ENCODE measurements at places on chromosomes 3 and 15.

- peaks cover 7% of the 10 kb centered on the region for H3K4me1 ChIP-seq
- no peak for DNase-seq
- no peak overlapping the region for H3K27ac ChIP-seq
- H3K4me3 ChIP-seq: no peak overlapping the region
These were observed 21.1 kb downstream of the C3orf62 start for GRCh38 chr3:49255718-49256511.

GRCh38 chr3:94349310-94349878, 286.5 kb downstream of the NSUN3 start:
- H3K27me3 ChIP-seq: no peaks in the 10 kb centered on the region
- no peaks in the 10 kb centered on the region for H3K36me3 ChIP-seq
- no peaks in the 10 kb centered on the region for H3K4me1 ChIP-seq
- H3K27ac ChIP-seq: no peak overlapping the region
- no peak overlapping the region for H3K4me3 ChIP-seq
- DNase-seq: no peak

DNA sequence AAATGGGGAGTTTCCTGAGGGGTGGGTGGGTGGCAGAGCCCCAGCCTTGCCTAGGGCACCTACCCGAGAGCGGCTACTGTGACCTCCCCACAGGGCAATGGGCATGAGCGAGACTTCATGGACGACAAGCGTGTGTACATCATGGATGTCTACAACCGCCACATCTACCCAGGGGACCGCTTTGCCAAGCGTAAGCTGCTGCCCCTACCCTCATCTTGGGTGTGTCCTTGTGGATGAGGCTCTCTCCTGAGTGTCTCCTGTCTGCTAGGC, 22.6 kb downstream of the HDAC11 start:
- H3K4me3 ChIP-seq: no peak overlapping the region
- H3K4me1 ChIP-seq: peaks cover 36% of the 10 kb centered on the region
- peaks cover 1% of the 10 kb centered on the region for H3K27me3 ChIP-seq
- H3K27ac ChIP-seq: no peak overlapping the region

DNA sequence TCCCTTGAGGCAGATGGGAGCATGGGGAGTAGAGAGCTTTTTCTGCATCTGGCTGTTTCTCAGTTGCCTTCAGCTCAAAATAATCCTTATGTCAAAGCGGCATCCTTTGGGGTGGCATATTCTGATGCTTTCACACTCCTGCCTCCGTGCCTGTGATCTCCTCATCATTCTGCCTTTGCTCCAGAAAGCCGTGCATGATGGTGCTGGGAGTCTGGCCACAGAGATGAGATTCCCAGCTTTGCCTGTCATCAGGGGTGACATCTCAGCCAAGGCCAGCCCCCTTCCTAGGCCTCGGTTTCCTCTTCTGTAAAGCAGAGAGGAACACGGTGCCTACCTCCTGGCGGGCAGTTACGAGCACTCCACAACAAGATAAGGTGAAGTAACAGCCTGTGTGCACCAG, 96.3 kb upstream of the ALDH1A3 start:
- no peak overlapping the region for H3K27ac ChIP-seq
- DNase-seq: no peak
- no peak overlapping the region for H3K4me3 ChIP-seq
- peaks cover 16% of the 10 kb centered on the region for H3K27me3 ChIP-seq
- peaks cover 6% of the 10 kb centered on the region for H3K4me1 ChIP-seq

DNA sequence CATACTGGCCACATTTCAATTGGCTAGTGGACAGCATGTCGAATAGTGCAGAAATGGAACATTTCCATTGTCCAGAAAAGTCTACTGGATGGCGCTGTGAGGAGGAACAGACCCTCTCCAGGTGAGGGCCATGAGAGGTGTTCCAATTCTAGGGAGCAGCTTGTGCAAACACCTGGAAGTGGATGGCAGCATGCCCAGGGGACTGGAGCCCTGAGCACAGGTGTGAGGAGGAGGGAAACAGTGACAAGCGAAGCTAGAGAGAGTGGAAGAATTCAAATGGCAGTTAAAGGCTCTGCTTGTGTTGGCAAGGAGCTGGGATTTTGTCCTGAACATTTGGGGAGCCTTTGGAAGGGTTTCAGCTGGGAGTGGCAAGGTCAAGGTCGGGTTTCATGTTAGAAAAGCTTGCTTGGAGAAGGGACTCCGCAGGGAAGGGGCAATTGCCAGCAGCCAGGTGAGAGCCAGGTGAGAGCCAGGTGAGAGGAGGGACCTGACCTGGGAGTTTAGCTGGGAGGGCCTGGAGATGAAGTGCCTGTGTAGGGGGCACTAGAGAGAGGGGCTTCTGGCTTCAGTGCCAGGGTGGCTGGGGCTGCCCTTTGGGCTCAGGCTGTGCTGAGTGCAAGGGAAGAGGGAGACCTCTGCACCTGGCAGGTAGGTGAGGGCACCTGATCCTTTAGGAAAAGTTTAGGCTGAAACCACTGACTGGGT, 93.8 kb downstream of the LINGO1 start:
- H3K27me3 ChIP-seq: peaks cover 14% of the 10 kb centered on the region
- no peaks in the 10 kb centered on the region for H3K36me3 ChIP-seq

GRCh38 chr15:89377842-89378295, 43.2 kb upstream of the POLG start:
- H3K27me3 ChIP-seq: peaks cover 71% of the 10 kb centered on the region
- no peak overlapping the region for H3K27ac ChIP-seq
- no peaks in the 10 kb centered on the region for H3K4me1 ChIP-seq
- no peak for DNase-seq
- no peak overlapping the region for H3K4me3 ChIP-seq
- no peaks in the 10 kb centered on the region for H3K36me3 ChIP-seq

DNA sequence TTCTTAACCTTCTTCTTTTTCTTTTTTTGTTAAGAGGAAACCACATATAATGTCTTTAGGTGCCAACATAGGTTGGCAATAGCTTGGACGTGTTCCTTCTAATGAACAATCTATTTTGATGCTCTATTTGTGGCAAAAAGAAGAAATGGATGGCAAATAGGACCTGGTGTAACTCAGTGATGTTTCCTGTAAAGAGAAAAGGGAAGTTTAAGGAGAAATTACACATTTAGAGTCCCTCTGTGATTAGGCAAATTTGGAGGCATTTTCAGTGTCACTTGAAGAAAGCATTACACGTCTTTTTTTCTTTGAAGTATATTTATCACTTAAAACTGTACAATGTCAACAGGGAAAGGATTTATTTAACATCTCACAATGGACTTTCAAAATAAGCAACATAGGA, 327.1 kb downstream of the ZIC1 start:
- no peak overlapping the region for H3K4me3 ChIP-seq
- peaks cover 2% of the 10 kb centered on the region for H3K27me3 ChIP-seq
- no peak for DNase-seq
- H3K36me3 ChIP-seq: no peaks in the 10 kb centered on the region
- H3K4me1 ChIP-seq: no peaks in the 10 kb centered on the region
- no peak overlapping the region for H3K27ac ChIP-seq

DNA sequence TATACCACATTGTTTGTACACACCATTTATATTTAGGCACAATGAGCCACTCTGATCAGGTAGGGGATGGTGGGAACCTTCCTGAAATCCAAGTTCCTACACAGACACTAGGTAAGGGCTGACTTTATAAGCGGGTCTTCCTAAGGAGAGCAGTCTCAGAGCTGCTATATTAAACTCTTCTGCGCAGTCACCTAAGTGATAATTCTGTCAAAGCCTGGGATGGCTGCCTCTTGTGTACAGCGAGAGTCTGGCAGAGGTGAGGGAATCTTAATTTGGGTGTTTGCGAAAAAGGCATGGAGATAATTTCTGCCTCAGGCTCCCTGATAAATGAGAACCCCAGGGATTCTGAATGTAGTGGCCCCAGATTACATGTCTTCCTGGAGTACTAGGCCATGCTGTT, 113.1 kb downstream of the EDEM1 start:
- peaks cover 77% of the 10 kb centered on the region for H3K4me1 ChIP-seq
- DNase-seq: no peak
- H3K36me3 ChIP-seq: no peaks in the 10 kb centered on the region
- no peak overlapping the region for H3K27ac ChIP-seq

GRCh38 chr15:74209997-74210671, 7.5 kb upstream of the STRA6 start:
- no peaks in the 10 kb centered on the region for H3K36me3 ChIP-seq
- peaks cover 28% of the 10 kb centered on the region for H3K4me1 ChIP-seq
- no peak overlapping the region for H3K4me3 ChIP-seq
- peak overlapping the region; percentile 29 for H3K27ac ChIP-seq
- H3K27me3 ChIP-seq: peaks cover 5% of the 10 kb centered on the region

- H3K36me3 ChIP-seq: peaks cover 14% of the 10 kb centered on the region
- peaks cover 3% of the 10 kb centered on the region for H3K4me1 ChIP-seq
- no peak overlapping the region for H3K4me3 ChIP-seq
These were observed 33.5 kb downstream of the HERC1 start for GRCh38 chr15:63800241-63800640.

- H3K4me3 ChIP-seq: no peak overlapping the region
- H3K4me1 ChIP-seq: no peaks in the 10 kb centered on the region
- DNase-seq: no peak
- peaks cover 9% of the 10 kb centered on the region for H3K27me3 ChIP-seq
- H3K36me3 ChIP-seq: peaks cover 100% of the 10 kb centered on the region
These were observed 100.7 kb downstream of the SNRPN start for GRCh38 chr15:25055356-25056068.

- no peak overlapping the region for H3K4me3 ChIP-seq
- no peaks in the 10 kb centered on the region for H3K4me1 ChIP-seq
- DNase-seq: no peak
- H3K27me3 ChIP-seq: peaks cover 47% of the 10 kb centered on the region
- H3K27ac ChIP-seq: no peak overlapping the region
These were observed 984 bp downstream of the CCR5 start for GRCh38 chr3:46371519-46372340.

- peaks cover 28% of the 10 kb centered on the region for H3K4me1 ChIP-seq
- no peaks in the 10 kb centered on the region for H3K27me3 ChIP-seq
- H3K4me3 ChIP-seq: no peak overlapping the region
These were observed 93.2 kb downstream of the TMEM212 start for GRCh38 chr3:171936191-171936841.

DNA sequence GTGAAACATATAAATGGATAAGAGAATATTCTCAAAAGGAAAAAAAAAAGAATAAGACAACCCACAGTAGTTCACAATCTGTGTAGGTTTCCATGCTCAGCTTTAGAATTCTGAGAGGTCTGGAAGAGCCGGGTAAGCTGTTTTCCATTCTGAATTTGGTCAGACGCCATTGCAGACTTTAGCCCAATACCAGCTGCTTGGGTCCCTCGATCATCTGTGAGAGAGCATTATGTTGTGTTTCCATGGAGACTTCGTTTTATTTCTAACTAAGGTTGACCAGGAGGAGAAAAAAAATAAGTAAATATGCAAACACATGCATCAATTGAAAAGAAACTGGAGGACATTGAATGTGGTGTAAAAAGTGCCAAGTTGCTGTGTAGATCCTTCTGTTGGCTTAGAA, 25.5 kb downstream of the KCNAB1 start:
- H3K27me3 ChIP-seq: peaks cover 8% of the 10 kb centered on the region
- no peak overlapping the region for H3K27ac ChIP-seq
- DNase-seq: no peak
- peaks cover 6% of the 10 kb centered on the region for H3K4me1 ChIP-seq
- no peaks in the 10 kb centered on the region for H3K36me3 ChIP-seq

DNA sequence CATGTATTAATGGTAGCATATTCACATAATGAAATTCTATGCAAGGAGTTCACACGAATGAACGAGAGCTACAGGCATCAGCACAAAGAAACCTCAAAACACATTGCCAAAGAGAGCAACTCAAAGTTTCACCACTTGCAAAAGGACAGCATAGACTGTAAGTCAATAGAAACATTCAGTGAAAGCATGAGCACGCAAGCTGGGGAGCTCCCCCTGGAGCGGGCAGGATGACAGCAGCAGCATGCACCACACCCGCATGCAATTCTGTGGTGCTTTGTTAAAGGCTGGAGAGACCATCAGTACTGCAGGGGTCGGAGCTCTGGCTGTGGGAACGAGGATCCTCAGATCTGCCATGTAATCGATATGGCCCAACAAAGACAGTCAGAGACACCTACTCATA, 18.7 kb downstream of the OCA2 start:
- no peak overlapping the region for H3K27ac ChIP-seq
- no peak overlapping the region for H3K4me3 ChIP-seq
- H3K27me3 ChIP-seq: peaks cover 6% of the 10 kb centered on the region

DNA sequence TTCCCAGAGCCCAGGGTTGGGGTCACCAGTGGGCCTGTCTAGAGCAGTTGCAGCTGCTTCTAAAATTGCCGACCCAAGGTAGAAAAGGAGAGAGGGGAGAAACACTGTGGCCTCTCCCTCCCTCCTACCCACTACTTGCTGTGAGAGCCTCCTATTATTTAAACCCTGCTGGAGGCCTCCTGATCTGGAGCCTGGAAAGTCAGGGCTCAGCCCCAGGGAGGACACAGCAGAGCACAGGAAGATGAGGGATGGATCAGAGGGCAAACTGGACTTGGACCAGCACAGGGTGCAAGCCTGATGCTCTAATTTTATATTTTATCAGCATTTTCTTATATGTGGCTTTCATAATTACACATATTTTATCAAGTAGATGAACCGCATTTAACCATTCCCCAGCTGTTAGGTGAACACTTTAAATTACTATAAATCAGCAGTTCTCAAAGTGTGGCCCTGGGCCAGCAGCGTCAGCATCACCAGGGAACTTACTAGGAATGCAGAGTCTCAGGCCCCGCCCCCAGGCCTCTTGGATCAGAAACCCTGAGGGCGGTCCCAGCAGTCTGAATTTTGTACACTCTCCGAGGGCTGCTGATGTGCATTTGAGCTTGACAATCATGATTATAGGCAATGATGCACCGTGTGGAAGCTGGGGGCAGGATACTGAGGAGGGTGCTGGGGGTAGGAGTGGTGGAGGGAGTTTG, 26.7 kb downstream of the SMAD3 start:
- peaks cover 60% of the 10 kb centered on the region for H3K36me3 ChIP-seq
- H3K27me3 ChIP-seq: peaks cover 8% of the 10 kb centered on the region
- H3K4me1 ChIP-seq: peaks cover 83% of the 10 kb centered on the region
- H3K4me3 ChIP-seq: no peak overlapping the region

All from HFFc6 (cell line).